ENCODE measurements at places on chromosomes 7 and 10.
A peak's percentile ranks its signal among the peaks of the same experiment; 100 is the strongest.

DNA sequence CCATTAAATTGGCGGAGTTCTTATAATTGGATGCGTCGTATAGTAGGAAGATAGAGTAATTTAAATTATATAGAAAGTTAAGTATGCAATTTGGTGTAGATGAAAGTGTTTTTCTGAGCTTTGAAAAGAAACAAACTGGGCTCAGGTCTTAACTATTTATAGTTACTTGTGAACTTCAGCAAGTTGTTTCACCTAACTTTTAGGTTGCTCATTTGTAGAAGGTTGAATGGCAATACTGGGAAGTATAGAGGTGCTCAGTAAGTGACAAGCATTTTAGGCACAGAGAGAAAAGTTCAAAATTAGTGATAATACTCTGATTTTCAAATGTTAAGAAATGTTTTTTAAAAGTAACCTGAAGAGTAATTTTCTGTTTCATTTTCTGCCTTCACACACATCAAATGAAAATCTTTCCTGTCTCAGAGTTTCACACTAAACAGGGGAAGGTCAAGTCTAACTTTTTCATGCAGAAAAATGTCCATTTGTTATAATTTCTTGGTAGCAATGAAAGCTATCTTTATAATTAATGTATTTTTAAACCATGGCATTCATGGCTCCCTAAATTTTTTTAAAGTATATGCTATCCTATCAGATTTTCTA, 146.5 kb downstream of the PHF14 start:
- no peak for DNase-seq

DNA sequence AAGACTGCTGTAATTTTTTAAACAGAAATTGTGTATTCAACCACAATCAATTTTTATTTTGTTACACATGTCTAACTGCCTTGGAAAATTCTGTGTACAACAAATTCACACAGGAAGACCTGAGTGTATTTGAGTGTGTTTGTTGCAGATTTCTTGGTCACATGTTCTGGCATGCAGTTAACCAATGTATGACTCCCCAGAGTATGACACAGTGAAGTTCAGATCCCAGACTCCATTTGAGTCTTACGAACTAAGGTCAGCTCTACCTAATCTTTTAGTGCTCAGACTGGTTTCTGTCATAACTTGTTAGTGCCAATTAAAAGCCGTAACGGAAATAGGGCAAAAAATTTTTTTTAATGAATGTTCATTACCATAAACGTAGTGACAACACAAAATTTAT, 5.8 kb downstream of the GNAI1 start:
- no peak for DNase-seq

DNA sequence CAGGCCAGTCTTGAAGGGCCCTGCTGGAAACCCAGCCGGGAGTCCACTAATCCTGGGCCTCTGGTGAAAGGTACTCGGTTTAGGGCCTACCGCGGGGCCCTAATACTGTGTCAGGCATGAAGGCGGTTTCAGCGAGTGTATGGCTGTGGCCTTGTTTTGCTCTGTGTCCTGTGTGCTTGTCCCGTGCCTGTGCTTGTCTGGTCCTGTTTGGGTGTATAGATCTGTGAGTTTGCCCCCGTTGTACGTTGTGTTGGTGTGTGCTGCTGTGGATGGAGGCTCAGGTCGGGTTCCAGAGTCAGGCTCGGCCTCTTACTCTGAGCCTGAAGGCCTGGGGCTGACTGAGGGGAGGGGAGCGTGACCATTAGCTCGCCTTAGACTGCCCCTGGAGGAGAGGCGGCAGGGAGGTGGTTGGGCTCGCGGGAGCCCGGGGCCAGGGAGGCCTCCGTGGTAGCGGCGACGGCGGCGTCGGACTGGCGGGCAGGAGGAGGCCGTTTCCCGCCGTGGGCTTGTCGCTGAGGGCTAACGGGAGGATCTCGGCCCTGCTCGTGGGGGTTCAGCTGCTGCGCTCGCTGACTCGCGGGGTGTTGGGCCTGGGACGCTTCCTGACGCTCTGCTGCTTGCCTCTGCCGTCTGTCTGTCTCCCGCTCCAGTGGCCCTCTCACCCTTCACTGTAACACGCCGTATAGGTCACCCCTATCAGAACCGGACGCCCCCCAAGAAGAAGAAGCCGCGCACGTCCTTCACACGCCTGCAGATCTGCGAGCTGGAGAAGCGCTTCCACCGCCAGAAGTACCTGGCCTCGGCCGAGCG, 2.6 kb downstream of the TLX1 start:
- DNase-seq, result no peak

DNA sequence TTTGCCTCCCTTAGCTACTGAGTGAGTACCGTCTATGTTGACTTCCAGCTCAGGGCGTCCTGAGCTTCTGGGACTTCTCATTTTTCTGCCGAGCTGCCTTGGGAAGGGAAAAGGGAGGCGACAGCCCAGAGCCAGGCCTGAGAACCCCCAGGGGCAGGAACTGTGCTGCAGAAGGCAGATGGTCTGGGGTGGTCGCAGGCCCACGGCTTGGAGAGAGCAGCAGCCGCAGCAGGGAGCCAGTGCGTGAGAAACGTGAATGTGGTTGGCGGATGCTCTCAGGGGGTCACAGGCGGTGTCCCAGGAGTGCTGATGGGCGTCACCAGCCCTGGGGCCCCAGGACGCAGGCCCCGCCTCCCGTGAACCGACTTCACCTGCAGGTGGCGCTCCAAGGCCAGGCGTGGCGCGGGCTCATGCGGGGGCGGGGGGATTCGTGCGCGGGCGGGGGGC, 9.2 kb upstream of the PWWP2B start:
- DNase-seq, result no peak

DNA sequence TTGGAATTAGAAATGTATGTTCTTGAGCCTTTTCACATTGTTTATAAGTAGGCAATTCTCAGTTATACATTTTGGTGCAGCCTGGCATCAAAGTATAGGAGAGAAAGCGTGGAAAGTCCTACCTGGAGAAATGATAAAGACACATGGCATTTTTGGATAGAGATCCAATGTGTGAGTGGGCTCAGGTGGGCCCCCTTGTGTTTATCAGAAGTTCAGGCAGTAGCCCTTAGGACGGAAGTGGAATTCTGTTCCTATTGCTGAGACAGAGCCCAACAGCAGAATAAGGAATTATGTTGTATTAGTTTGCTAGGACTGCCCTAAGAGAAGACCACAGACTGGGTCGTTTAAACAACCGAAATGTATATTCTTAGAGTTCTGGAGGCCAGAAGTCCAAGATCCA, 85.2 kb upstream of the AMPH start:
- no peak for DNase-seq

GRCh38 chr10:97849687-97850402, at the start of gene GOLGA7B:
TSS of gene GOLGA7B (plus strand) at chr10:97849843. CDS start at chr10:97850304, 461 bp downstream.
- DNase-seq, result peak; percentile 13

GRCh38 chr7:157501581-157501980, 164.8 kb downstream of the DNAJB6 start:
- DNase-seq, result no peak

- no peak for DNase-seq
These were observed 15.5 kb upstream of the PTPRN2 start for GRCh38 chr7:158602905-158603772.

- no peak for DNase-seq
These were observed 5.1 kb upstream of the PIP4K2A start for GRCh38 chr10:22719406-22720042.

- peak; percentile 79 for DNase-seq
These were observed 48.7 kb downstream of the PWWP2B start for GRCh38 chr10:132445516-132446194.

DNA sequence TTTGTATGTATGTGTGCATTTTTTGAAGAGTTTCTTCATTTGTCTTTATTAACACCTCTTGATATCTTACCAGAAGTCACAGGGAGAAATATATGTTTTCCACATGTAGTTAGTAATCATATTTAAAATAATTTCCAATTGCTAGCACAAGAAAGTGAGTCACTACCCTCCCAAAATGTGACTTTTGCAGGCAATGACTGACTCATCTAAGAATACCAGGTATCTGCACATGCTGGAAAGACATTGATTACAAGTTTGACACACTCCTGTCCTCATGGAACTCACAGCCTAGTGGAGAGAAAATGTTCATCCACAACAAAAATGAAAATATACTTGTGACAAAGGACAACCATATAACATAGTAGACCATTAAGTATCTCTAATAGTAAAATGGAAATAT, 82.9 kb downstream of the SEMA3D start:
- DNase-seq, result no peak

- peak; percentile 32 for DNase-seq
These were observed 97.9 kb downstream of the WDR11 start for GRCh38 chr10:120948889-120949608.

DNA sequence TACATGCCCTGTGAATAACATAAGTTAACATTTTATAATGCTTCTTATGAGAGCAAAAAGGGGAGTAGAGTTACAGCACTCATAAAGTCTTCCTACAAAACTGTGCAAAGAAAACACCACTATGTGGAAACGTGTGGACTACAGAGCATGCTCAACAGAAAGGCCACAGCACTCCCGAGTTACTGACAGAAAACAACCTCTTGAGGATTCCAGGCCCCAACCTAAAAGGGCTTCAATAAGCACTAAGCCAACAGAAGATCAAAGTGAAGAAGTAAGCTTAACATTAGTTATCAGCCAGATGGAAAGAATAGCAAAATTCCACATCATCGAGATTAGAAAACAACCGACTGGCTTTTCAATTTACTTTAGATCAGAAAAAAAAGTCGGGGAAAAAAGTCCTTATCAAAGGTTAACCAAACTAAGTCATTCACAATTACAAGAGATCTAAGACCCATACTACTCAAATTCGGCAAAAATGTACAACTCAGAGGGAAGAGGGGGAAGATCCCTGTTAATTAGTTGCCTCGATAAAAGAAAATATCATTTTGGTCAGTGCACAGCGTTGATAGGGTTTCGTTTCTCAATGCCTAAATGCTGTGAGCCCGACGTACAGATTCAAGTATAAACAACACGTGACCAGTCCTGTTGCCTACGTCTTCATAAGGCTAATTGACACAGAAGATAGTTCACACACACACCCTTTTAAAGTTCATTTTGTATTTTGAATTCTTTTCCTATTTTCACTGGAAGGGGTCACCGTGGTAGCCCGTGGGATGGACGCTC, 1.4 kb downstream of the KBTBD2 start:
- peak; percentile 46 for DNase-seq

DNA sequence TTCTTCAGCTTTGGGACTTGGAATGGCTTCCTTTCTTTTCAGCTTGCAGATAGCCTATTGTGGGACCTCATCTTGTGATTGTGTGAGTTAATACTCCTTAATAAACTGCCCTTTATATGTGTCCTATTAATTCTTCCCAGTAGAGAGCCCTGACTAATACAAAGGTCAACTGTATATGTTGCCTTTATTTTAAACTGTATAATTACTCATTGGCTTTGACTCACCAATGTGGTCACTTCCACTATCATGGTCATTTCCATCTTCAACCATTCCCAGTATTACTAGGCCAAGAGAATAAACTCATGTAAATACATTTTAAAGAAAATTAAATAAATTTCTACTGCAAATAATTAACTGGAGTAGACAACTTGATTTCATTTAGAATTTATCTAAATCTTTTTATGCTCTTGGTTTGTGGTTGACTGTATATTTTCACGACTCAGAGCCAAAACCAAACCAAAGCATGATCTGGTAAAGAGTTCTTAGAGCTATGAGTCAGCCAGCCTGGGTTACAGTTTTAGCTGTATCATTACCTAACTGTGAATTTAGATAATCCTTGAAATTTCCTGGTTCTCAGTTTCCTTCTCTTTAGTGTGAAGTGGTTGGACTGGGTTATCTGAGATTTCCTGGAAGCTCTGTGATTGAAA, 188.4 kb downstream of the PPP1R3A start:
- no peak for DNase-seq

DNA sequence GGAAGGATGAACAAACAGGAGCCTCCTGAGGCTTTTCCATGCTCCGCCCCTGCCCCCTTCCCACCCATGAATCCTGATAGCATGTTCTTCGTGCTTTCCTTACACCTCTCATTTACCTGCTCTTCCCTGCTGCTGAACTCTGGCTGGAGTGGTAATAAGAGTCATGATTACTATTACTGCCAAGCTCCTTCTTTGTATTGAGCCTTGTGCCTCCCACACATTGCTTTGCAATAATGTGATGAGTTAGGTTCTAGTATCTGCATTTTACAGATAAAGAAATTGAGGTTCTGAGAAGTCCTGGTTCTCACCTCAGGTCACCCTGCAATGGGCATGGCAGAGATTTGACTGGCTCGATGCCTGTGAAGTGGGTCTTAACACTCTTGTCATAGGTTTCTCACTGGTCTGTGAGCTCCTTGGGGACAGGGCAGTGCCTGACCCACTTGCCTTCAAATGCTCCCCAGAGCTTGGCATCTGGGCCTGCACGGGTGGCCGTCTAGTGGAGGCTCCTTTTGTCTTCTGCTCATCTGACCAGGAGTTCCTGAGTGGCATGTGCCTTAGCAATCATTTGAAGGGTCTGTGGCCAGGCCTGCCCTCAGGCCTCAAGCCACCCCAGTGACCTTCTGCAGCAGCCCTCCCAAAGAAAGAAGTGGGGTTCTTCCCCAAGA, 309.2 kb upstream of the ZMIZ1 start:
- no peak for DNase-seq

- no peak for DNase-seq
These were observed 54.0 kb downstream of the MALSU1 start for GRCh38 chr7:23353172-23353571.

GRCh38 chr7:41773756-41774155, 70.9 kb upstream of the INHBA start:
- DNase-seq, result no peak

DNA sequence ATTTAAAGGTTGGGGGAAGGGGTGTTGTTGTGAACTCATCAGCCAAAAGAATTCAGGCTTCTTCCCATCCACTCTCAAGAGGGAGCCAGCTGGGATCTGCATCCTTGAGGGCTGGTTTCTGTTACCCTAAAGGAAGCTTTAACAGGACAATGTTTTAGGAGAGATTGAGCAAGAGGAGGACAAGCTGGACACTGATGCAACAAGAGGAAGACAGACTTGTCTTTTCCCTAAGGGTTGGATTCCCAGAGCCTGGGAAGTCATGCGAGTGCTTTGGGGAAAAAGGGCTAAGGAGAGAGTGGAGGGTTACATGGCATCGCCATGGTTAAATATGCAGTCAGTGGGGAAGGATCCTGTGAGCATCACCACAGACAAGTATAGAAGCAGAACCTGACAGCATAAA, 47.6 kb upstream of the PDE1C start:
- DNase-seq, result no peak

DNA sequence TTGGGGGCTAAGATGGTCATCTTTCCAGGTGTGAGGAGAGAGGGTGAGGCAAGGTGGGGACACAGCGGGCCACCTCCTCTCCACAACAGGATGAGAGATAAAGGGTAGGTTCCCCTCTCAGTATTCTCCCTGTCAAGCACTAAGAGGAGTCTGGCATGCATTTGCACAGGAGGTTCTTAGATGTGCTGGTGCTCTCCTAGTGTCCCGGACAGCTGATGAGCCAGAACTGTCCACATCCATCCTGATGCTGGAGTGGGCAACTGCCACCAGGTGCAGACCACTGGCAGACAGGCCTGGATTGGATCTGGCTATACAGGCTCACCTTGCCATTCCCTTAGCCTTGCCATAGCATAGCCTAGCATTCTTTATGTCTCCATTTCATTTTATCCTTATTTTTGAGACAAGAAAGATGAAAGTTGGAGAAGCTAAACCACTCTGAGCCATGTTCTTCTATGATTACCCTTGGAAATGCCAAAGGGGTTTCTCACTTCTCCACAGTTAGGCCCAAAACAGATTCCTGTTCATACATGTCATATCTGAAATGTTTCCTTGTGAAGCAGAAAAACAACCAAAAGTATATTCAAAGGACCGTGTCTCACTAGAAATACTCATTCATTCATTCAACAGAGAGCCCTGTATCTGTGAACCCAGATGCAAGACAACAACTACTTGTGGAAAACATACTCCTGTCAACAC, 48.8 kb upstream of the ANTXRL start:
- DNase-seq, result no peak

- DNase-seq, result no peak
These were observed 3.4 kb downstream of the CRPPA start for GRCh38 chr7:16417906-16418305.

Data from HL-60 (cell line).